Caco-2 (cell line): ENCODE measurements at places on chromosomes 1 and 21. TPM values are rescaled to one million over a fixed set of nuclear protein-coding genes. Genes with fewer than 3 reads are reported as not detected.
A peak's percentile ranks its signal among the peaks of the same experiment; 100 is the strongest.

- no peak for DNase-seq
- H3K27ac ChIP-seq = no peak overlapping the region
- no peaks in the 10 kb centered on the region for H3K4me1 ChIP-seq
- no peaks in the 10 kb centered on the region for H3K36me3 ChIP-seq
These were observed 61.1 kb upstream of the KIF1B start for GRCh38 chr1:10149231-10149630.

DNA sequence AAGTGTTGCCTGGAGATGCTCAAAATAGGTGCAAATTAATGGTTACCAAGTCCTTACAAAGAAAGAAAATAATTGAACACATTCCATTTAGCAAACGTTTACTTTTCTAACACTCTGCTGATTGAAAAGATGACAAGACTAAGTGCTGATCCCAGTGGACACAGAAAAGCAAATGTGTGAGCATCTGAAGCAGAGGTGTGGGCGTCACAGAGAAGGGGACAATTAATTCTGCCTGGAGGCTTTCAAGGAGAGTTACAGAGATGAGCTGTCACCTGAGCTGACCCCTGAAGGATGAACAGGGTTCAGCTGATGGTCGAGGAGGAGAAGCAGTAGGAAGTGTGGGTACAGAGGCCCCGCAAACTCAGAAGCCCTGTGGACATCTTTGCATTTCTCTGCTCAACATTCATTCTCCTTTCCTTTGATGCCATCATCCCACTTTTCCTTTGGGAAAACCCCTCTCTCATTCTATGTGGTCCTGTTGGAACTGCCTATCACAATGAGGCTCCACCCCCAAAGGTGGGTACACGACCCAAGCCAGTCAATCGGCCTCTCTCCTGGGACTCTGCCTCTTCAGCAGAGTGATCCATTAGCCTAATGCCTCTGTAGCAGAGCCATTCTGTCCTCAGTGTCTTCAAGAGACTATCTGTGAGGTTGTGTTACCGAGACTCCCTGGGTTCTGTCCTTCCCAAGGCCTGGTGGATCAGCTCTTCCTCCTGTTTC lies 17.2 kb upstream of the PLA2G2E start:
- no peaks in the 10 kb centered on the region for H3K36me3 ChIP-seq
- no peak for DNase-seq
- H3K4me3 ChIP-seq = no peak overlapping the region
- no peaks in the 10 kb centered on the region for H3K27me3 ChIP-seq
- H3K27ac ChIP-seq = no peak overlapping the region

GRCh38 chr1:111481387-111482221 lies 7.8 kb downstream of the C1orf162 start:
- no peak overlapping the region for H3K27ac ChIP-seq
- H3K4me3 ChIP-seq = no peak overlapping the region
- H3K4me1 ChIP-seq = no peaks in the 10 kb centered on the region

- no peaks in the 10 kb centered on the region for H3K27me3 ChIP-seq
- peak; percentile 34 for DNase-seq
- no peaks in the 10 kb centered on the region for H3K36me3 ChIP-seq
- H3K27ac ChIP-seq = peak overlapping the region; percentile 36
- H3K4me3 ChIP-seq = no peak overlapping the region
These were observed 33.1 kb downstream of the KIAA0319L start for GRCh38 chr1:35524106-35524505.

Gene LMX1A
- total RNA-seq = not detected in 2 replicates

Gene TMPRSS3
- not detected in 2 replicates for total RNA-seq

Gene LY9
- total RNA-seq = not detected in 2 replicates

Gene NUDT17
- 4.8 and 6.4 TPM in 2 replicates for total RNA-seq

Gene SNX7
- total RNA-seq = 16.1 and 17.5 TPM in 2 replicates

Gene TFF3
- 65.8 and 119 TPM in 2 replicates for total RNA-seq
